ENCODE measurements at places on chromosomes 11 and 22.

DNA sequence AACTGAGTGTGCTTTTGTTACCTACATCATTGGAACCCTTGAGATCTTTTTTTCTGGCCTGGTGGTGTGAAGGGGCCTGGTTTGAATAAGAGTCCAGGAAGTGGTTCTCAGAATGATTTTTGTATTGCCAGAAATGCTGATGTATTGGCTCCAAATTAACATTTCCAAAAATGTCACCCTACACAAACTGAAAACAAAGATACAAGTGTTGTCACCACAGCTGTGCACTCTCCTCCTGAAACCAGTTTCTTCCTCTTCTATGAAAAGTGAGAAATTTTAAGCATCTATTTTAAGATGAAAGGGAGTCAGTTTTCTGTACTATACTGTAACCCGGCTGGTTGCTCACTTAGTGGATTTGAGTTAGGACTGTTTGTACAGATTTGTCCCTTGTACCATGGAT is 218.8 kb downstream of the PGR start:
- DNase-seq, result no peak

DNA sequence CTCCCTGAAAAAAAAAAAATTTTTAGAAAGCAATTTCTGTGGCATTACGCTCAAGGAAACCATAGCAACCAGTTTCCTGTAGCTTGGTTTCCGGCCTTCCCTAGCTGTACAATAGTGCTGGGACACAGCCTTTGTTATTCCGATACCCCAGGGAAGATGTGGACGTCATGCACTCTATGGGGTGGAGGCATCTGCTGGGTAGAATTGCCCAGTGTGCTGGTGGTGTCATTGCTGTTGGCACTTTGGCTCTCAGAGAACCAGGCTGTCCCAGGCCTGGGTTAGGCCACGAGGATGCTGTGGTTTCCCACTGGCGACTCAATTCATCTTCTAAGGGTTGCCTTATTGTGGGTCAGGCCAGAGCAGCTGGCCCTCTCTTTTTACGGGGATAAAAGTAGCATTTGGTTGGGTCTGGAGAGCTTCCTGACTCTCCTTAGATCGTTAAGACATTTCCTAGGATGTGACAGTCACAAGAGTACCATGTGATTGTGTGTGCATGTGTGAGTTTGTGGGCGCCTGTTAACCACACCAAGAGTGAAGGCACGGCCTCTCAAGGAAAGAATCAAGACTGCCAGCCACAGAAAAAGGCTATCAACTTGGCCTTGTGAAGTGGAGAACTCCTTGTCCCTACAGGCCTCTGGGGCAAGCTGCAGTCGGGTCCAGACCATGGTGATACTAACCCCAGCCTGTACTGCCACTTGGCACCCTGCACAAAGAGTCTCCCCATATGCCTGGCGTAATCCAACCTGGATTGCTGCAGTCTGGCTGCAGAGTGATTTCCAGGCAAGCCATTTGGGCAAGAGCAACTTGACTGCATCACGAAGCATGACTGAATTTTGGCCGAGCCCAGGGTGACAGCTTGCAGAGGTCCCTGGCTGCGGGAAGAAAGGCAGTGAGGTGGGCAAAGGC is 35.9 kb upstream of the NAV2 start:
- DNase-seq, result no peak

- DNase-seq, result no peak
These were observed 86.9 kb upstream of the IGLL5 start for GRCh38 chr22:22800716-22801115.

- peak; percentile 26 for DNase-seq
These were observed 75.9 kb upstream of the PRR5 start for GRCh38 chr22:44625981-44626687.

- DNase-seq, result no peak
These were observed 340.0 kb downstream of the METTL15 start for GRCh38 chr11:28448186-28448585.

DNA sequence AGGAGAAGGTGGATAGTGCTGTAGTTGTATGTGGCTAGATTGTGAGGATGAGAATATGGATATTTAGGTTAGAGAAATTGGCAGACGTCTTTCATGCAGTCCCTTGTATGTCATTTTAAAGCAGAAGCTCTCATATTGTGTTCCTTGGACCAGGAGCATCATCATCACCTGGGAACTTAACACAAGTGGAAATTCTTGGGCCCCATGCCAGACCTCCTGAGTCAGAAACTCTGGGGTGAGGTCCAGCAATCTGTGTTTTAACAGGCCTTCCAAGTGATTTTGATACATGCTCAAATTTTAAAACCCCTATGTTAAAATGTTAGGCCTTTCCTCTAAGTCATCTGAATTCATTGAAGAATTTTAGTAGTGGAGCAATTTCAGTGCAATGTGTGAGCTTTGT is 34.8 kb downstream of the JHY start:
- no peak for DNase-seq

GRCh38 chr11:131816051-131816450 is 445.6 kb downstream of the NTM start:
- DNase-seq, result no peak

DNA sequence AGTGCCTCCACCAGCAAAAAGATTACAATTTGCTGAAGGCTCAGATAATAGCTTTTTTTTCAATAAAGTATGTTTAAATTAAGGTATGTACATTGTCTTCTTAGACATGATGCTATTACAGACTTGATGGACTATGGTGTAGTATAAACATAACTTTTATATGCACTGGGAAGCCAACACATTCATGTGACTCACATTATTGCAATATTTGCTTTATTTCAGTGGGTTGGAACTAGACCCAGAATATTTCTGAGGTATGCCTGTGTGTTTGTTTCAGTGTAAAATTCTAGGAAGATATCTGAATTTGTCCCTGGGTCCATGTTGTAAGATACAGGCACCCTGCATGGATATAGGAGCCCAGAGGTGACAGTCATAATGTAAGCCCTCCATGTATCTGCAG is 120.0 kb upstream of the BDNF start:
- no peak for DNase-seq

DNA sequence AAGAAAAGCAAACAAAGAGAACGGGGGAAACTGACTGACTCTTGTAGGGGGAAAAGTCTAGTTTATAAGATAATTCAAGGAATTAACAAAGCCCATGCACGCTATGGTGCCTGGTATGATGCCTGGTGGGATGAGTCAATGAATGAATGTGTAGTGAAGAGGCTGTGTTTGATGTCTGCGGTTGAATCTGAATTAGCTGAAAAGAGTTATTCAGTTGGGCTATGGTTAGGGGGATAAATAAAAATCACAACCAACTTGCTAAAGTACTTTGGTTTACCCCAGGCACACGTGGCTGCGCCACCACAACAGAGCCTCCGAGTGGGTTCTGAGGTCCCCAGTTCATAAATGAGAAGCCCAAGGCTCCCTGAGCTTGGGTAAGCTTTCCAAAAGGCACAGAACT is 369.3 kb upstream of the SYN3 start:
- DNase-seq, result no peak

GRCh38 chr11:79663017-79663416 is 222.2 kb upstream of the TENM4 start:
- no peak for DNase-seq

DNA sequence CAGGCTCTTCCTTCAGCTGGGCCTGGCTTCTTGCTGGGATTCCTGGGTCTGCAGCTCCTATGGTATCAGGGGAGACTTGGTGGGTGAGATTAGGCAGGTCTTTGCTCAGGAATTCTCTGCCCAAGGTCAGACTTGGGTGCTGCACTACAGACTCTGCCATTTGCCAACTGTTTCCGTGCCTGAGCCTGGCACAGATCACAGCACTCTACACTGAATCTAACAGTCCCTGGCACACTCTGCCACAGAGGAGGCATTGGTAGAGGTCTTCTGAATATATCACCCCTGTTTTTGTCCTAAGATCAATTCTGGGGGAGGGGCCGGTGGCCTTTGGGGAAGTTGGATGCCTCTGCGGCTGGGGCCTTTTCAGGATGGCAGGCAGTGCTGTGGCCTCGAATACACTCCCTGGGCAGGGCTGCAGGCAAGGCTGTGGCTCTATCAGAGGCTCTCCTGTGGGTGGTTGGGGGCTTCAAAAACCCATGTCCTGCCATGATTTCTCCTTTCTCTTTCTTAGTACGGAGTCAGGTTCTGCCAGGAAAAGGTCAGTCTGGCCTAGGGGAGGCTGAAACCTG is 115.0 kb upstream of the NARS2 start:
- no peak for DNase-seq

GRCh38 chr11:68741463-68741862 is 9.9 kb downstream of the TESMIN start:
- DNase-seq, result no peak

DNA sequence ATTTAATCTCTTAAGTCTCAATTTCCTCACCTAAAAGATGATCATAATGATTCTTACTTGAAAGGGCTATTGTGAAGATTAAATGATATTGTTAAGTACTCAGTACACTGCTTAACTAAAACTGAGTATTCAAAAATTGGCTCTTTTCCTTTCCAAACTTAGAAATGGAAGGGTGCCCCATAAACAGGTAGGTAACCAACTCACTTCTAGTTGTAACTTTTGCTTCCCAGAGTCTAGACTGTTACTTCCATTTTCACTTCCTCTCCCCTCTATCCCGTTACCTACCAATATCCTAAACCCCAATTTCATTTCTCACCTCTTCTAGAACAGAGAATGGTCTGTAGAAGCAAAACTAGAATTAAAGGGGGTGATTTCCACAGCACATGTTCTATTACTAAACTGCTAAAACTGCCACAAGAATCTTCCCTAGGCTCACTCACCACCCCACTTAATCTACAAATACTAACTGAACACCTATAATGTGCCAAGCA is 50.0 kb downstream of the RRAS2 start:
- DNase-seq, result no peak

- no peak for DNase-seq
These were observed 34.9 kb upstream of the KLHL35 start for GRCh38 chr11:75467881-75468280.

DNA sequence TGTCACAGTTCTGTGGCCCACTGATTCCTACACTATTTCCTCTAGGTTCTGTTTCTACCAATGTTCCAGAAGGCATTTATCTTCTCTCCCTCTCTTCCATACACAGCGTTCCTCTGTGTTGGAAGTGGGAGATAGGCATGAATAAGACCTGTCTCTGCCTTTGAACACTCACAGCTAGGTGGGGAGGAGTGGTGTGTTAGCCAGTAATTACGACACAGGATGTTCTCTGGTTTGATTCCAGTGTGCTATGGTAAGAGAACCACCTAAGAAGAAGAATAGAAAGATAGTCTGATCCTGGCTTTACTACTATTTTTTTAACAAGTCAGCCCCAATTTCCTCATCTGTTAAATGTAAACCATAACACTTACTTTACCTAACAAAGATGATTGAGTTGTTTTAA is 200.2 kb upstream of the MTMR2 start:
- DNase-seq, result no peak

GRCh38 chr11:68855205-68855981 is 13.7 kb upstream of the CPT1A start:
- DNase-seq, result no peak

DNA sequence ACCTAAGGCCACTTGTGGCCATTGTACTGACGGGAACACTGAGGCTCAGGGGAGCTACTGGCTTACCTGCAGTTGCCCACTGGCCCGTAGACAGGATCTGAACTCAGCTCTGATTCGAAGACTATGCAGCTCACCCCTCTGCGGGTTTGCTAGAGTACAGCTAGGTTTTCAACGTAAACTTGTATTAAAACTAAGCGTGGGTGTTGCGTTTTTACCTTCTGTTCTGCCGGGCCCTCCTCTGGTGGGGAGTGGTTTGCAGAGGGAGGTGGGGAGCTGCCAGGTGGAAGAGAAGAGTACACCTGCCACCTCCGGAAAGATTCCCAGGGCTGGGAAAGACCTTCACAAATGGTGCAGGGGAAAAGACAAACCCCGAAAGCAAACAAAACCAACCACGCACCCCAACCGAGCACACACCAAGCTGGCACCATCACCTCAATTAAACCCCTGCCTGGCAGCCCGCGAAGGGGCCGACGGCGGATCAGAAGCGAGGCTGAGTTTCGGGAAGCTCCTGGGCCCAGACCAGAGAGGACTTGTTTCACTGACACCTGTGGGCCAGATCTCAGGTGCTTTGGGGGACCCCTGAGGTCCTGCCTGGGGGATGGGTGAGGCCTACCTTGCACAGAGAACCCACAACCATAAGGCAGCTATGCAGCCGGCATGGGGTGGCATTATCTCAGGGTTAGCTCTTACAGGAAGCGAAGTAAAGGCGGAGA is 37.7 kb downstream of the SHISAL1 start:
- no peak for DNase-seq

- no peak for DNase-seq
These were observed 3.3 kb upstream of the TRIM29 start for GRCh38 chr11:120141113-120141767.

DNA sequence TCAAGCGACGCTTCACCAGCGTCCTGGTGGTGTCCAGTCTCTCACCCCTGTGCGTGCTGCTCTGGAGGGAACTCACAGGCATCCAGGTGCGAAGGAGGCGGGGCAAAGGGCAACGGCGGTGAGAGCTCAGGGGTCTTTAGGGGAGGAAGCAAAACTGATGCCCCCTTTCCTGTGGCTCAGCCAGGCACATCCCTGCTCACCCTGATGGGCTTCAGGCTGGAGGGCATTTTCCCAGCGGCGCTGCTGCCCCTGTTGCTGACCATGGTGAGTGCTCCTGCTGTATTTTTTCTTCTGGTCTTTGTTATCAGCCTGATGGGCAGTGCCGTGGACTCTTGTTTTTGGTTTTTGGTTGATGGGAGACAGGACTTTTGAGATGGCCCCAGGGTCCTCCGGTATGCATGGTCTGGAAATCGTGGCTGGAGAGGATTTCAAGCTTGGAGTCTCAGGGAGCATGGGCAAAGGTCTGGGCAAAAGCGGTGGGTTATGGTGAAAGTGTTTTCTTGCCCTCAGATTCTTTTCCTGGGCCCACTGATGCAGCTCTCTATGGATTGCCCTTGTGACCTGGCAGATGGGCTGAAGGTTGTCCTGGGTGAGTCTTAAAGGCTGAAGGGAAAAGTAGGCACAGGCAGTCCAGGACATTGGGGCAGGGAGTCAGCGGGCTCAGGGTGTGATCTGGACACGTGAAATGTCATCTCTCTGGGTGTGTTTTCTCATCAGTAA is 695 bp downstream of the RCE1 start:
- DNase-seq, result no peak

GRCh38 chr11:88119561-88119960 is 55.7 kb downstream of the RAB38 start:
- no peak for DNase-seq

DNA sequence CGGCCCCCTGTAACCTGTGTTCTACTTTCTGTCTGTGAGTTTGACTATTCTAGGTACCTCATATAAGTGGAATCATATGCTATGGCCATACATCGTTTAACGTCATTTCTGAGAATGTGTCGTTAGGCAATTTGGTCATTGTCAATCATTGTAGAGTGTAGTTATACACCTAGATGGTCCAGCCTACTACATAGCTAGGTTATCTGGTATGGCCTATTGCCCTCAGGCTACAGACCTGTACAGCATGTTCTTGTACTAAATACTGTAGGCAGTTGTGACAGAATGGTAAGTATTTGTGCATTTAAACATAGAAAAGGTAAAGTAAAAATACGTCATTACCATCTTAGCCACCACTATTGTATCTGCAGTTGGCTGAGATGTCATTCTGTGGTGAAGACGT is 35.2 kb downstream of the MYO7A start:
- no peak for DNase-seq

GRCh38 chr11:47160753-47161133 is 15.9 kb downstream of the ARFGAP2 start:
- no peak for DNase-seq

- no peak for DNase-seq
These were observed 34.1 kb downstream of the LMO1 start for GRCh38 chr11:8229299-8230177.

GRCh38 chr11:67502328-67502979 is 2.7 kb downstream of the PITPNM1 start:
- no peak for DNase-seq

GRCh38 chr11:114026355-114026754 is 33.2 kb upstream of the ZBTB16 start:
- DNase-seq, result no peak

- DNase-seq, result no peak
These were observed 35.8 kb downstream of the FEZ1 start for GRCh38 chr11:125460275-125460674.
